ENCODE measurements at places on chromosomes 12 and 14.

DNA sequence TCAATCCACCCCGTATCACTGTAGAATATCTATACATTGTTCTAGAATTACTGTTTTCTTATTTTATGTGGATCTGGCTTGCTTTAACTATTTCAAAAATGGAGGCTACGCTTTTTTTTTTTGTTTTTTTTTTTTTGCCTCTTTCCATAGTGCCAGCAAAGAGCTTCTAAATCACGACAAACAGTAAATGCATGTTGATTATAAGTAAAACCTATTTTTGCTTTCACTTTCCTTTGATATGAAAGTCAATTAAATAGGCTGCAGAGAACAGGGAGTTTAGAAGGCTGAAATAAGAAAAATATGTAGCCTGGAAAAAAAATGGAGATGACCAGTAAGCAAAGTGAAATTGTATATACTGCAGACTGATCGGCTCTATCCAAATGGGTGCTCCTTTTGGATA, 112.3 kb upstream of the AMIGO2 start:
- no peak for DNase-seq

GRCh38 chr12:112176321-112177010, 51.1 kb downstream of the TRAFD1 start:
- no peak for DNase-seq

DNA sequence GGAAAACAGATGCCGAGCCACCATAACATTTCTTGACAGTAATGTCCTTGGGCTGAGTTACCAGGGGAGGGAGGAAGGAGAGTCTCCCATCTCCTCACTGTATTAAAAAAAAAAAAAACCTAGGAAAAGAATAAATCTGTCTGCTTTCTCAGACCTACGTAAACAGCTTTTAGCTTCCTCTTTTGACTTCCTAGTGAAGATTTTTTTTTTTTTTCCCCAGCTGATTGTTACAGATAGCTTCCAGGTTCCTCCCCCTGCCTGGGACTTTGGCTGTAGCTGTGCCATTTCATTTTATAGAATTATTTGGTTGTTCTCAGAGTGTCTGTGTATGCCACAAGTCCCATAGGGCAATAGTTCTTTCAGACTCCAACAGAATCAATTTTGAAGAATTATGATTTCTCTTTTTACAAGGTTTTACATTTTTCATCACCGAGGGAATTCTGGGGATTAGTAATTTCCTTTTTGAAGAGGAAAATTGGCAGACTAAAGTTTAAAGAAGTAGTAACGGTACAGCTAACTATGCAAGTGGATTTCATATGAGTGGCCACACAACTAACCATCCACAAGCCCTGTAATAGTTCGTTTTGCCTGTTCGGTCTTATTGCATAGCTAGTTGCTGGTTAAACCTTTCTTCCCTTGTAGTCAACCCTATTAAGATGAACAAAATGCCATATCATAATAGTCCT, 23.1 kb upstream of the GNS start:
- DNase-seq = no peak

- DNase-seq = no peak
Observed at GRCh38 chr12:62866451-62867082, 68.4 kb downstream of the PPM1H start.

DNA sequence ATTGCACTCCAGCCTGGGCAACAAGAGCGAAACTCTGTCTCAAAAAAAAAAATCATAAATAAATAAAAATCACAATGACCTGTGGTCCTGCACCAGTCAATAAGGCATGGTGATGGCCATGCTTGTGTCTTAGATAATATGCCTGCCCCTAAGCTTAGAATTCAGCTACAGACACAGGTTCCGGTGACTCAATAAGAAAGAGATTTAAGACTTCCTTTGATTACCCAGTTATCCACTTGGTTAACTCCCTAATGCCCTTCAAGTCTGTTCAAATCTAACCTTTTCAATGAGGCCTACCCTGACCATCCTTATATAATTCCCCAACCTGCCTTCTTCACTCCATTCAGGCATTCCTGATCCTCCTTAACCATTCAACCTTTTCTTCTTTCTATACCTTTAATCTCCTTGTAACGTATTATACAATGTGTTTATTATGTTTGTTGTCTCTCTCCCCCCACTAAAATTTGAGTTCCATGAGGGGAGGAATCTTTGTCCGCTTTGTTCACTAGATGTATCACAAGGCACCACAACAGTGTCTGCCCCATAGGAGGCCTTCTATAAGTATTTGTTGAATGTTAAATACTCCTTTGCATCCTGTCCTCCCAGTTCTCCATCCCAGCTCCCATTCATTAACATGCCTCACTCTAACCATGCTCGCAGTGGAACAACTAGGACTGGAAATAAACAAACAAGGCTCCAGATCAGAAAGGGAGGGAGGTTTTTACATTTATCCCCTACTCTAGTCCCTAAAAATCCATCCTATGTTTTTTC, 8.9 kb downstream of the MAP4K5 start:
- no peak for DNase-seq

Data from type B pancreatic cell (in vitro differentiated cells).